Caki2 (cell line): ENCODE measurements at places on chromosomes 2 and 18.
A peak's percentile ranks its signal among the peaks of the same experiment; 100 is the strongest.

- DNase-seq, result no peak
Measured at GRCh38 chr2:23679044-23679443, 247.9 kb downstream of the ATAD2B start.

GRCh38 chr2:183993052-183993451 is 605.3 kb upstream of the ZNF804A start:
- peak; percentile 50 for DNase-seq

DNA sequence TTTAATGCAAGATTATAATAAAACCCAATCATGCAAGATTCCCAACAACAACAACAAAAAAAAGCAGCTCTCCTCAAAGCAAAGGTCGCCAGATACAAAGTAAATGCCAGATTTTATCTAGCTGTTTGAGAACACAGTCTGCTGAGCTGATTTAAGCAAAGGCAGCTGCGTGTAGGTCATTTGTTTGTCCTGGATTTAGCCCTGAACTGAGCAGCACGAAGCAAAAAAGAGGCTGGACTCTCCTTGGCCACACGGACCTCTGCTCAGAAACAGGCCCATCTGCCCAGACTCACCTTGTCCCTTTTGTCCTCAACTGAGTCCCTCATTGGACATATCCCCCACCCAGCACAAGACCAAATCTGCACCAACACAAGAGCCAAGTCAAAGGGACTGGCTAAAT is 91.5 kb downstream of the PID1 start:
- no peak for DNase-seq

GRCh38 chr18:54415086-54415485 is 57.4 kb downstream of the C18orf54 start:
- no peak for DNase-seq

- no peak for DNase-seq
Measured at GRCh38 chr2:197090742-197091367, 164.3 kb upstream of the PGAP1 start.

DNA sequence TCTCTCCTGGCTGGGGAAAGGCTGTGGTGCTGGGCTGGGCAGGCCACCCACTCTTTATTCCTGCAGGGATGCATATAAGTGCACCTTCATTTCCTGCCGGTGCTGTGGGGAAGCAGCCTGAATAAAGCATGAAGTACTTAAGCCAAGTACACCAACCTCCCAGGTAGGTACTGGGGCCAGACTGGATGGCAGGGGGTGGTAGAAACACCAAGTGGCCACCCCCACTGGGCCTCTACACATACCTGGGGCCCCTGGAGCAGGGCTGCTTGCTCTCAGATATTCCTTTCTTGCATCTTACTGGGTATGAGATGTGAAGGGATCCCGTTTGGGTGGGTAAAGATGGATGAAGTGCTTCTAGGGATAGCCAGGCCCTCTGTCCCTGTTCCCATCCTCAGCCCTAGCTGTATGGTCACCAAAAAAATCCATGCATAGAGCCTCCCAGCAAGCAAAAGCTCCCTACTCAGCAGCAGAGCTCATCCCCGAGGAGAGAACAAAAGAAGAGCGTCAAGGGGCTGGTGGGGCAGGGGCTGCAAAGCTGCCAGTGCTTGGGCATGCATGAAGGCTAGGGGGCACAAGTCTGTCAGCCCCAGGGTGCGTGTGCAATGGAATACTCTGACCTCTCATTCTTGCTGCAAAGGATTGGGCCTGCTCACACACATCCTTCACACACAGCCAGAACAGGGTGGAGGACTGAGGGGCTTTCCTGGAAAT is 22.0 kb downstream of the CCT7 start:
- DNase-seq, result no peak

- DNase-seq, result no peak
Measured at GRCh38 chr2:180001726-180002125, 5.4 kb downstream of the CWC22 start.

DNA sequence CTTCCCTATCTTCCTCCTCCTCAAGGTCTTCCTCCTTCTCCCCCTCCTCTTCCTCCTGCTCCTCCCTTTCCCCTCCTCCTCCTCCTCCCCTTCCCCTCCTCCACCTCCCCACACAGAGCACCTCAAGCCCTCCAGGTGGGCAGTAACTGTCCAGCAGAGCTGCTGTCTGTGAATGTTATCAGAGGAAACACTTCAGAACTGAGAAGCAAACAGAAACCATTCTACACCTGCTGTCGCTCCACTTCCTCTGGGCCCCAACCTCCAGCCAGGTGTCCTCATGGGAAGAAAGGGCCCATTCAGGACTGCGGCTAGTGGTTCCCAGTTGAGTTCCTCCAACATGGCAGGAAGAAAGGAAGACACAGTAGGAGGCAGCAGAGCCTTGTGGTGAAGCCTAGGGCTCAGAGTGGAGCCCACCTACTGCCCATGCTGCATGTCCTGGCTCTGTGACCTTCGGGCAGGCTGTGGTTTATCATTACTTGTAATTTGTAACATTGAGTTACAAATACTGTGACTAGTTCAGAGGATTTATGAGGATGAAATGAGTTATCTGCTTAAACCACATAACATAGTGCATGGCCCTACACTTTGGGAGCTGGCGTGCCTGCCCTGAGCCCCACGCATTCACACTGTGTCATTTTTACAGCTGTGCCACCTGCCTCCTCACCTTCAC is 165.9 kb upstream of the ID2 start:
- DNase-seq, result no peak

DNA sequence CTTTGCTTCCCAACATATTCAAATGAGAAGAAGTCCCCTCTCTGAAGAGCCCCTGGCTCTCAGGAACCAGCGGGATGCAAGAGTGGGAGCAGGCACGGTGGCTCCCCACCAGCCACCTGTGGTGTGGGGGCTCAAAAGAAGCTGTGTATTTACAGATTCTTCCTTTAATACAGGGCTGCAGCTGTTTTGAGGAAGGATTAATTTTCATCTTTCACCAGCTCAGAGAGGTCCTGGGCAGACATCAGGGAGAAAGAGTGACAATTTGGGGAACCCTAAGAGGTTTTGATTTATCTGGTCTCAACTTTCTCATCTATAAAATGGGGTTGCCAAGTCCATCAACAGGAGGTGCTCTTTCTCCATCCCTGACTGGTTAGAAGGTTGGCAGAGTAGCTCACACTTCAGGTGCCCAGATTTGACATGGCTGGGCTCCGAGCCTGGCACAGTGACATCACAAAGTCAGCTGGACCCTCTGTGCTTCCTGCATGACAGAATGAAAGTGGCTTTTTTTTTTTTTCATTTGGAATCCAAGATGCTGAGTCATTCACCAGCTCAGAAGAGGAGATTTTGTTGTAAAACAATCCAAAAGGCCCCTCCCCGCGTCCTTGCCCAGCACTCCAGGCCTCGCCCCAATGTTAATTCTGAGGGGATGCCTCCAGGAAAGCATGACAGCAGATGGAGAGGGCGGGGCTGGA is 15.5 kb upstream of the SIX2 start:
- peak; percentile 97 for DNase-seq

GRCh38 chr2:5798084-5798483 is 105.9 kb downstream of the SOX11 start:
- DNase-seq, result peak; percentile 75

- no peak for DNase-seq
Measured at GRCh38 chr2:210541290-210541902, 15.0 kb upstream of the CPS1 start.

- no peak for DNase-seq
Measured at GRCh38 chr2:69034122-69034521, 21.1 kb downstream of the ANTXR1 start.

DNA sequence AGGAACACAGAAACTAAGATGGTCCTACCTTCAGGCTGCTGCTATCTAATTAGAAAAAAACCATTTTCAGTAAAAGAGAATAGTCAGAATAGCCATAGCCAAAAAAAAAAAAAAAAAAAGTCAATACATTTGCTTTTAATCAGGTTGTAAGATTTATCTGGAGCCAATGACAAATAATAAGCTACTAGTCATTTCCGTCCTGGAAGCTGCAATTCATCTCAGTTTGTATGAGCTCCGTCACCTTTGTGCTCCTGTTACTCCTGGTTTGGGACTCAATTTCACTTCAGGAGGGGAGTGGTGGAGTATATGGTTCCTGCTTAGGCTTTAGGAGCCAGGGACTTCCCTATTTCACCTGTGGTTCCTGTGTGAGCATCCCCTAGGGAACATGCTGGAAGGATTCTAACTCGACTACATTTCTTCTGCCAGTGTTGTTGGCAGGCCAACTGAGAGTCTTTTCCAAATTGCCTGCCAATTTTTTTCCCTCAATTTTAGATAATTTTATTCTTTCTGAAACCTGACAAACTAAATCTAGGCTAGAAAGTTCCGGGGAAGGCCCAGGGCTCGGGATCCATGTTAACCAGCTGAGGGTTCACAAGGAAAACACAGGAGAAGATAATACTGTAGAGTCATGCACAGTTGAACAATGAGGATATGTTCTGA is 481.8 kb downstream of the DLGAP1 start:
- no peak for DNase-seq

- DNase-seq, result no peak
Measured at GRCh38 chr2:168626647-168627046, 170.6 kb downstream of the CERS6 start.

GRCh38 chr2:168622559-168622958 is 166.5 kb downstream of the CERS6 start:
- peak; percentile 18 for DNase-seq

- peak; percentile 85 for DNase-seq
Measured at GRCh38 chr2:207676827-207677354, 34.5 kb upstream of the CCNYL1 start.

GRCh38 chr2:18119883-18120282 is 241.4 kb downstream of the KCNS3 start:
- DNase-seq, result peak; percentile 4

DNA sequence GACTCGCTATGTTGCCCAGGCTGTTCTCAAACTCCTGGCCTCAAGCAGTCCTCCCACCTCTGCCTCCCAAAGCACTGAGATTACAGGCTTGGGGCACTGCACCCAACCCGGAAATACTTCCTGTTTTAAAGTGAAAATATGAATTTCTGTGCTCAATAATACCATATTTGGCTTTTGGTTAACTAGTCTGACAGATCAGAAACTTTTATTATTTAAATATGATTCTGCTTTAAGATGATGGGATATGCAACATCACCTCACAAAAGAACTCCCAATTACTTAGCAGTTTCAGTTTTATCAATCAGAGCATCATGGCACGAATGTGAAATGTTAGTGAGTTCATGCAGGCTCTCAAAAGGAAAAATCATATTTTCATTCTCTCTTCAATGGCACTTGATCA is 120.6 kb downstream of the PTRHD1 start:
- DNase-seq, result no peak

DNA sequence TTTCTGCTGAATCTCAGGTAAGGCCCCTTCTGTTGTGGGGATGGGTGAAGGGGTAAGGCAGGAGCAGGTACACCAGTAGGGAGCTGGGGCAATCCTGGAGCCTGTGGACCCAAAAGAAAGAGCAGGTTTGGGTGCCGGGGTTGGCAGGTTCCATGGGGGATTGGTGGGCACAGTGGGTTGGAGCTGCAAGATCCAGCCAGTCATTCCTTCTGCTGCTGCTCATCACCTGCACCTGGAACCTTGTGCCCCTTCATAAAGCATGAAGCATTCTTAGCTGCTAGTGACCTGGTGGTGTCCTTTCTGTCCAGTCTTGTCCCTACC is 24.9 kb downstream of the FHOD3 start:
- no peak for DNase-seq

DNA sequence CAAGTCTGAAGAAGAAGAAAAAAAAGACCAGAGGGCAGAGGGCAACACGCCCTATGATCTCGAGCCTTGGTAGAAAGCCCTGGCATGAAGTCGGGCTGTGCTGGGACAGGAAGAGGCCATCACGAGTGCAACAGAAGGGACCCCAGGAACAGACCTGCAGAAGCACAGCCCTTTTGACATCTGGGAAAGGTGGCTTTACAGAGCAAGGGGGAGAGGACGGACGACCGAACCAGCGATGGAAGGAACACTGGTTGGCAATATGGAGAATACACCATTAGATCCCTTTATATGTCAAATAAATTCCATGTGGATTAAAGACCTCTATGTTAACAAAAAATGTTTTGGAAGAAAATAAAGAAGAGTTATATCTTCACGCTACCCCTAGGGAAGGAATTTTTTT is 10.7 kb downstream of the KIF1A start:
- no peak for DNase-seq

GRCh38 chr2:190663348-190663747 is 14.5 kb downstream of the NAB1 start:
- DNase-seq, result no peak

GRCh38 chr2:145807968-145808367 is 1288.0 kb upstream of the ZEB2 start:
- DNase-seq, result no peak

DNA sequence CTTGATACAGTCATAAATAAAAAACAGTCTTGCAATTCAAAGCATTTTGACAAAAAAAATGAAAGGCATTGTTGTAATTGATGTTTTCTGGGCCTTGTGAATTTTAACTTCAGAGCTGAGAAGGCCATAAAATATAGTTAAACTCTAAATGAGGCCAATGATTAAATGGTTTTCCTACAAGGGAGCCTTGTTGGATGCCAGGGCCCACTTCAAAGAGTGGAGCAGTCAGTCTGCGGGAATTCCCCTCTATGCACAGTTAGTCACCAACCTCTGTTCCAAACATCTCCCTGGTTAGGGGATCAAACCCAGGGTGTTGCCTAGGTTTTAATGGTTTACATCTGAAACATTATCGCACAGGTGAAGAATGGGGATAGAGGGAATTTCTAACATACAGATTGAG is 143.4 kb downstream of the NCKAP5 start:
- DNase-seq, result peak; percentile 59

- DNase-seq, result no peak
Measured at GRCh38 chr2:235054919-235055318, 103.1 kb downstream of the SH3BP4 start.

DNA sequence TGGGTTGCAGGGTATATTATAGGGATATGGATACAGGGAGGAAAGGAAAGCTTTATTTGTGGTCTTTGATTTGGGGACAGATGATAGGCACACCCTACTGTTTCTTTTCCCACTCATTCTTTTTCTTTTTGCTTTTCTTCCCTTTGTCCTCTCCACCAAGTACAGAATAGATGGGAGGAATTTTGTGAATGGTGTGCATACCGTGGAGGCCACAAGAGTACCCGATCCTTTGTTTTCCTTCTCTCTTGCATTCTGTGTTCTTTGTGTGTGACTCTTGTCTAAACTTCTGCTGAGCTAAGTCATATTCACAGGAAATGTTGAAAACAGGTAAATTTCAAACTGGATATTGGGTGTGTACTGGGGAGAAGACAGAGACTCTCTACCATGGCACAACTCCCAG is 321.4 kb upstream of the SLC8A1 start:
- DNase-seq, result no peak
